ENCODE measurements at places on chromosomes 5 and 9.

DNA sequence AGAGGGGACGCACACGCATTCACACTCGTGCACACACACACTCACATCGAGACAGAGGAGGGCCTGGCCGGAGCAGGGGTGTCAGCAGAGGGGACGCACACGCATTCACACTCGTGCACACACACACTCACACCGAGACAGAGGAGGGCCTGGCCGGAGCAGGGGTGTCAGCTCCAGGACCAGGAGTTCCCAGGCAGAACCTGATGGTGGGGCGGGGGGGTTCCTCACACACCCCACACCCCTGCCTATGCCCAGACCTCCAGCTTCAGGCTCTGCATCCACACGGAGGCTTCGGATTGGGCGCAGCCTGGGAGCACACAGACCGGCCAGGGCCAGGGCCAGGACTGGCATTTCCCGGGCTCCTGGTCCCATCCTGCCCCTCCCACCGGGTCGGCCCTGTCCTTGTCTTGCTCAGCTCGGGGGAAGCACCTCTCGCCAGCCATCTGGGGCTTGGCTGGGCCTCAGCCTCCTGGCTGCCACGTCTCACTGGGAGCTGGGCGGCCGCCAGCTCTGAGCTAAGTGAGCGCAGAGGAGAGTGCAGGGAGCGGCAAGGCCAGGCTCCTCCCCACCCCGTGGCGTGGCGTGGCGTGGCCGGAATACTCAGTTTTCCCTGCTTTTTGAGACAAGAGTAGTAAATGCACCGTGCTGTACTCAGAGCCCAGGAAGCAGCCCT, 31.3 kb downstream of the ADAMTS2 start:
- DNase-seq = no peak

- no peak for DNase-seq
These were observed 410.6 kb upstream of the DAB2 start for GRCh38 chr5:39835371-39835770.

- no peak for DNase-seq
These were observed 1063.9 kb downstream of the CDH9 start for GRCh38 chr5:25974451-25974850.

DNA sequence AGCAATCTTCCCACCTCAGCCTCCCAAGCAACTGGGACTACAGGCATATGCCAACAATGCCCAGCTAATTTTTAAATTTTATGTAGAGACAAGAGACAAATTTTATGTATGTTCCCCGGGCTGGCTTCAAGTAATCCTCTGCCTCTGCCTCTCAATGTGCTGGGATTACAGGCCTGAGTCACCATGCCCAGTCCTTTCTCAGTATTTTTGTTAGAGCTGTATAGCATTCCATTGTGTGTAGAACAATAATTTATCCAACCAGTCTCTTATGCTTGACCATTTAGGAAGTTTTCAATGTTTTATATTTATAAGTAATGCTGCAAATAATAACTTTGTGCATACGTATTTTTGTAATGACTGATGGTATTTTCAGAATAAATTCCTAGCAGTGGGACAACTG, 38.9 kb upstream of the CTXN3 start:
- DNase-seq = no peak

DNA sequence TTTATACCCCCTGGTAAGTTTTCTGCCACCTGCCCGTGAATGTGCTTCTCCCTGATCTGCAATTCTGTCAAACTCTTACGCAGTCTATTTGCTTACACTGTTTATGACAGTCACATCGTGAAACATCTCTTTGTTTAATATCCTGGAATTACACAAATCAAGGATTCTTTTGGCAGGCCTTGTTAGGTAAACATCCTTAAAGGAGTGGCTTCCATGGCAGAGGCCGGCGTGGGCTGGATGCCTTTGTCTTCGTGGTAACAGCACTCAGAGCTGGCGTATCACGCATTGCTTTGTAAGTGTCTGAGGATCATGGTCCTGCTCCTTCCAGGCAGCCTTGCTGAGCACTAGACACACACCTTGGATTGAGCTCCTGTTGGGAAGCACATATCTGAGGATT, 145.7 kb downstream of the IRX1 start:
- DNase-seq = no peak

DNA sequence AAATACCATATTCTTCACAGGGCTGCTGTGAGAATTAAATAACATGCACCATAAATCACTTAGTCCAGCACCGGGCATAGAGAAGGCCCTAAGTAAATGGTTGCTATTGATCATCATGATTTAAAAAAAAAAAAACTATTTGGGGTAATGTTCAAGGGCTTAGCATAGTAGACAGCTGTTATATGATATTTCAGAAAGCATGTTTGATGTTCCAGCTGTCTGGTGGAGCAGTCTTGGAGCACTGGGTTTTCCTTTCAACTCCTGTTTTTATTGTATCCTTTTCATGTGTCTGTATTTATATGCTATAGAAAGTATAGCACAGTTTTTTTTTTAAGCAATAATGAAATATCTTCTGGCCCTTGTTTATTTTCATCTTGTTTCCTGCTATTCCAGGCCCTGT, 28.0 kb upstream of the TOMM5 start:
- DNase-seq = no peak

- DNase-seq = no peak
These were observed 1.0 kb upstream of the FBXW11 start for GRCh38 chr5:172007175-172008110.

DNA sequence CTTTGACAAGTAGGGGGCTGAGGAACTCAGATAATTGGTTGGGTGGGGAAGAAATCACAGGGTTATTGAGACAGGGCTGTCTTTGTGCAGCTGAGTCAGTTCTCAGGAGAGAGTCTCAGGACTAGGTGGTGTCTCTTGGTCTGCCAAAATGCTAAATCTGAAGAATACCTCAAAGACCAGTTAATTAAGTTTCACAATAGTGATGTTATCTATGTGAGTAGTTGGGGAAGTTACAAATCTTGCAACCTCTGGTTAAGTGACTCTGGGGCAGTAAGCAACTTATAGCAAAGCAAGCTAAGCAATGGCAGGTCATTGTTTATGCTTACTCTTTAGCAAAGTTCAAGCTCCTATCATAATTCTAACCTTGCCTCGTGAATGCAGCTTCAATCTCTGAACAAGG, 53.6 kb downstream of the GIN1 start:
- no peak for DNase-seq

DNA sequence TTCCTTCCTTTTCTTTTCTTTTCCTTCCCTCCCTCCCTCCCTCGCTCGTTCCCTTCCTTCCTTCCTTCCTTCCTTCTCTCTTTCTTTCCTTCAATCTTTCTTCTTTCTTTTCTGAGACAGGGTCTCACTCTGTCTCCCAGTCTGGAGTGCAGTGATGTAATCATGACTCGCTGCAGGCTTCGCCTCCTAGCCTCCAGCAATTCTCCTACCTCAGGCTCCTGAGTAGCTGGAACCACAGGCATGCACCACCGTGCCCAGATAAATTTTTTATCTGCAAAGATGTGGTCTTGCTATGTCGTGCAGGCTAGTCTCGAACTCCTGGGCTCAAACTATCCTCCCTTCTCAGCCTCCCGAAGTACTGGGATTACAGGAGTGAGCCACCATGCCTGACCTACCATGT, 81.4 kb downstream of the SPATA31C2 start:
- no peak for DNase-seq

- DNase-seq = no peak
These were observed 38.9 kb downstream of the AHRR start for GRCh38 chr5:360257-361027.

DNA sequence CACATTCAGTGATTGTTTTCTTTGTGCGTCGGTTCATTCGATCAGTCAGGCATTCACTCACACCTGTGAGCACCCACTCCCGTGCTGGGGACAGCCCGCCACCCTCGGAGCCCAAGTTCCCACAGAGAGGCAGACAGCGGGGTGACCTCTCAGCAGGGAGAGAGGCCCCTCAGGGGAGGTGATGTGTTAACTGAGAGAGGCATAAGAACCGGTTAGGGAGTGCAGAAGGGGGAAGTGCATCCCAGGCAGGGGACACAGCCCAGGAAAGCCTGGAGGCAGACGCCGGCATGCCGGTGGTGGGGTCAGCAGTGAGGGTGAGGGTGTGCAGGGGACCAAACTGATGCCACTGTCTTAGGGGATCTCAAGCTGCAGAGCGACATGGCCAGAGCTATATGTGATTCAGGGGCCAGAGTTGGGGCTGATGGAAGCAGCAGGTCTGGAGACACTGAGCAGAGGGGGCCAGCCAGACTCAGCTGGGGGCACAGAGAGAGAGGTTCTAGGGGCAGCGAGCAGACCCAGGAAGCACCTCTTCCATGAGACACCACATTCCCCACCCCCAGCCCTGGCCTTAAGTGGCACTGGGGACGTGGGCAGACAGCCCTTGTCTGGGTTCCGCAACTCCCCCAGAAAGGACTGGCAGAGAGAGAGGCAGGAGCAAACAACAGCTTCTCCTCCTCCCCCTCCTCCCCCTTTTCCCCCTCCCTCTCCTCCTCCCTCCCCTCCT, 35.9 kb downstream of the HK3 start:
- no peak for DNase-seq

DNA sequence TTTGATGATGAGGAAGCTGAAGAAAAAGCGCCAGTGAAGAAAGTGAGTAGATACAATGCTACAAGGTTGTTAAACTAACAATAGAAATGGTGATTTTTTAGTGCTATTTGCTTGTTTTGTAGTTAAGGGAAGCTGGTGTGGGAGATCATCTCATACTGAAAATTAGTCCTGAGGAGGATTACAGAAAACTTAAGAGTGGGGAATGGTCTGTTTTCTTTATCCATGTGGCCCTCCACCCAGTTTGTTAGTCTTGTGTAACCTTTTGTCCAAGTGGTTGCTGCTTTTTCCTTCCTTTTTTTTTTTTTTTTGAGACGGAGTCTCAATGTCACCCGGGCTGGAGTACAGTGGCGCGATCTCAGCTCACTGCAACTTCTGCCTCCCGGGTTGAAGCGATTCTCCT, 12.5 kb downstream of the NPM1 start:
- DNase-seq = no peak

All from stimulated activated CD8-positive, alpha-beta memory T cell treated with anti-CD3 and anti-CD28 coated beads, Interleukin-2, amount 100 ng/mL, for 48 hours (primary cell).